Mesendoderm (in vitro differentiated cells): ENCODE measurements at places on chromosomes 6 and 20.

GRCh38 chr6:109760208-109760607 is 69.1 kb downstream of the FIG4 start:
- DNase-seq, result no peak

DNA sequence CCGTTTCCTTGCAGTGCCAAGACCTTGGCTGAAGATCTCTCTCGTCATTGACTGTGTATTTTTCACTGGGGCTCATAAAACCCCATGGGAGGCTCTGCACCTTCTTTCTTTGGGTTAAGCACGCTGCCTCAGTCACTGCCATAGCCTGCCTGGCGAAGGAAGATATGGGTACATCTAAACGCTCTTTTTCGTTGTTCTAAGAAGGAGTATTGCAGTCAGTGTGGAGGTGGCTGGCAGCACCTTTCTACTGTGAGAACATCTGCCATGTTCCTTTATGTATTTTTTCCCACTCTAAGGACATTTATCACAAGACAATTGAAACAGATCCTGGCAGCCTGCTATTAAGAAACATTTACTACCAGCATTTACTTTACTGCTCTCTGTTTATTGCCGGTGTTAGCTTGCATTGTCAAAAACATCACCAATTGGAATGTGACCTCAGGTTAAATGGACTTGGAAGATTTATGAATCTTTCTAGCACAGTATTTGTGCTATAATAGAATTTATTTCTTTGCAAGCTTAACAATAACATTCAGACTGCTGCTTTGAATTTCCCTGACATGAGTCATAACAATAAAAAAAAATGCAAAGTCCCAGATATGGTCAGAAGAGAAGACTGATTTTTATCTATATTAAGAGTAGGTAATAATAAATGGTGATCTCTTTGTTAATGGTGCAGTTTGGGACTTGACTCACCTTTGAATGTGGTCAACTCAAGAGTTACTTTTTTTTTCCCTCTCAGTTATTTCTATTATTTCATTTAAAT is 62.2 kb upstream of the CLDN20 start:
- no peak for DNase-seq

- DNase-seq, result no peak
These were observed 626.3 kb downstream of the TENT5A start for GRCh38 chr6:81126150-81126549.

GRCh38 chr6:8558953-8559352 is 123.6 kb upstream of the SLC35B3 start:
- no peak for DNase-seq

- DNase-seq, result no peak
These were observed 473.7 kb downstream of the QKI start for GRCh38 chr6:163888030-163888819.

- peak; percentile 57 for DNase-seq
These were observed 224.7 kb downstream of the NRN1 start for GRCh38 chr6:5781966-5782556.

- DNase-seq, result no peak
These were observed 59.2 kb downstream of the PTPRA start for GRCh38 chr20:2932498-2932897.

GRCh38 chr20:46351357-46352058 is 43.2 kb upstream of the CDH22 start:
- no peak for DNase-seq
